ENCODE measurements at places on chromosomes 13 and 19. TPM values are rescaled to one million over a fixed set of nuclear protein-coding genes. Genes with fewer than 3 reads are reported as not detected.

DNA sequence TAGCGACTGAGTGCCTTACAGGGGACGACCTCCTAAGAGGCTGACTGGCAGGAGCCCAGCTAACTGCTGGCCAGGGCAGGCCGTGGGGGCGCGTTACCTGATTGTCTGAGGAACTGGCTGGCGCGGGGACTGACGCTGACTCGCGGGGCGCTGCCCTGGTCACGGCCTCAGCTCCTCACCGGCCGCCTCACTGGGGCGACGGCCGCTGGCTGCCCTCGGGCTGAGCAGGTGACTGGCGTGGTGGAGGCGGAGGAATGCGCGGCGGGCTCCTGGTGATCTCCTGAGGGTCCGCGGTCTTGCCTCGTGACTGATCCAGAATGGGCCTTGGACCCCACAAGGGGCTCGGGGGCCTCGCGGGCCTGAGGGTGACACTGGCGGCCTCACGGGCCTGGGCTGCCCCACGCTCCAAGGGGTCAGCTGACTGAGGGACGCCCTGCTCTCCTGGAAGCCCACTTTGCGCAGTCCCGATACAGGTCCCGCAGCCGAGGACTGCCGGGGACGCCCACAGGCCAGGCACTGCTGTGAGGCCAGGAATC lies 39.3 kb downstream of the SIGLEC7 start:
- no peak for DNase-seq

- DNase-seq = no peak
Observed at GRCh38 chr13:74101436-74101835, 32.8 kb downstream of the KLF12 start.

DNA sequence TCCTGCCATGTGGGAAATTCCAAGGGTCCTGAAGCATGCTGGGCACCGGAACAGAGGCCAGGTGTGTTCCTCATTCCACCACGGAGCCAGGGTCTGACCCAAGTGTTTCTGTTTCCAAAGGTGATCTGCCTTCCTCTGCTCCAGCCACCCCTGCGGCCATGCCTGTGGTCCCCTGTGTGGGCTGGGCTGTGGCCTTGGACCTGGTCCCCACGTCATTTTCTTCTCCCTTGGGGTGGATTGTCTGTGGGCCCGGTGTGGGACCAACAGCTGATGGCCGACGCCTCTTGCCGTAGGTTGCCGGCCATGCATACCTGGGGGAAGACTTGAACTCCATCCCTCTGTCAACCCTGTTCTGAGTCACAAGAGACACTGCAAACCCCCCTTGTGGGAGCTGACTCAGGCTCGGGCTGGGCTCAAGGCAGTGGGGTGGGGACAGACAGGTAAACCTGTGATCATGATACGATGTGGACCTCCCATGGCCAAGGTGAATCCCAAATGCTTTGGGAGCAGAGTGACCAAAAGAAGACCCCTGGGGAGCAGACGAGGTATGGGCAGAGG lies 35.0 kb downstream of the ATP11A start:
- DNase-seq = no peak

GRCh38 chr13:52022356-52022755 lies 2.1 kb upstream of the UTP14C start:
- DNase-seq = no peak

GRCh38 chr13:72643311-72643989 lies 84.0 kb downstream of the MZT1 start:
- DNase-seq = peak; percentile 50

GRCh38 chr19:3898426-3898825 lies 17.9 kb downstream of the ATCAY start:
- no peak for DNase-seq

DNA sequence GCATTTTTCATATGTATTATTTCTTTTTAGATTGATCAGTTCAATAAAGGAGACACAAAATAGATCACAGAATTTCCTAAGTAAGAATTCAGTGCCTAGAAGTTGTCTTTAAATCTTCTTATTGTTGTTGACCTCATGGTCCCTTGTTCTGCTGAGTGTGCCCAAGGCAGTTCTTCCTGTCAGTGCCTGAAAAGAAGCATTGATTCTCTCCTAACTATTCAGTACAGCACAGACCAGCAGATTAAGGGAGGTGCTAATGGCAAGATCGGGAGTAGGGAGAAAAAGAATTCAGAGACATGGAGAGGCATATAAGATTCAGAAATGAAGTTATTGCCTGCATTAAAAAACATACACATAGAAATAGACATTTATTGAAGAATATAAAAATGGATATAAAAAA lies 180.5 kb upstream of the PCDH9 start:
- DNase-seq = no peak

DNA sequence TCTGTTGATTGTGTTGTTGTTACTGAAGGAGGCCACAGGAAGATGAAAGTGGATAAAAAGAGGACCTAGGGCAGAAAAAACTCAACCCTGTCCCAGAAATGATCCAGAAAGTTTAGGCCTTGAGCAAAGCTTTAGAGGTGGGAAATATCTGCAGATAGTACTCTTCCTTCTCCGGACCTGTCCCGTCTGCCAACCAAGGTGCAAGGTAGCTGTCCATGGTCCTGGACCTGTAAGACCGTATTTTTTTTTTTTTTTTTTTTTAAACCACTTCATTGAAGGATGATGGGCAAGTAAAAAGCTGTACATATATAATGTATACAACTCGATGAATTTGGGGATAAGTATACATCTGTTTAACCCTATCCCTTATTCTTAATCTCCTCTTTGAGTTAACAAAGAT lies 225.9 kb downstream of the OLFM4 start:
- DNase-seq = peak; percentile 7

- DNase-seq = no peak
Observed at GRCh38 chr19:1417145-1417544, 9.8 kb downstream of the DAZAP1 start.

GRCh38 chr13:45243077-45243476 lies 42.2 kb upstream of the KCTD4 start:
- peak; percentile 79 for DNase-seq

RASIP1 gene
- total RNA-seq = 1.7 TPM

MAP4K1 gene
- total RNA-seq = 6.9 TPM

ZNF497 gene
- 1.1 TPM for total RNA-seq

ZNF528 gene
- 11.2 TPM for total RNA-seq
